ENCODE measurements at places on chromosomes 13 and 19. TPM values are rescaled to one million over a fixed set of nuclear protein-coding genes. Genes with fewer than 3 reads are reported as not detected.

Gene TNFSF11
- total RNA-seq, result 0.71 TPM

Gene APOE
- 44.7 TPM for total RNA-seq

Gene SRRM5
- not detected for total RNA-seq

Gene TNNI3
- total RNA-seq, result not detected

Gene MIA
- total RNA-seq, result 0.88 TPM

Data from airway epithelial cell (primary cell).